Kidney capillary endothelial cell (primary cell): ENCODE measurements at places on chromosomes 7 and 10.

- DNase-seq = no peak
Observed at GRCh38 chr10:30398788-30399187, 35.2 kb upstream of the MAP3K8 start.

- no peak for DNase-seq
Observed at GRCh38 chr7:67021260-67021659, 24.6 kb downstream of the TYW1 start.

DNA sequence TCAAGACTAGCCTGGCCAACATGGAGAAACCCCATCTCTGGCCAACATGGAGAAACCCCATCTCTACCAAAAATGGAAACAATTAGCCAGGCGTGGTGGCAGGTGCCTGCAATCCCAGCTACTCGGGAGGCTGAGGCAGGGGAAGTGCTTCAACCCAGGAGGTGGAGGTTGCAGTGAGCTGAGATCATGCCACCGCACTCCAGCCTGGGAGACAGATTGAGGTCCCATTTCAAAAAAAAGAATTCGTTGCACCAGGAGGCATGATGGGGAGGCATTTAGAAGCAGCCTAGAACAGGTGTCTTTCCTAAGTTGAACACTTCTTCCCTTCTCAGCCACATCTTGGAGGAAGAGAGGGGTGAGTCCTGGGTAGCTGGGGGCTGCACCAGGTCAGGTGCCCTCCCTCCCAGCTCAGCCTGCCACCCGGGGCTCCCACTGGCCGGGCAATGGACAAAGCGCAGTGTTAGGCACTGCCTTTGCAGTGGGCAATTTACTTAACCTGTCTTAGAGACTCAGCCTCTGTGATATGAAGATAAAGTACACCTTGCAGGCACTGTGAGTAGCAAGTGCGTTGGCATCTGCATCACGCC, 726.8 kb downstream of the PARD3 start:
- DNase-seq = no peak

DNA sequence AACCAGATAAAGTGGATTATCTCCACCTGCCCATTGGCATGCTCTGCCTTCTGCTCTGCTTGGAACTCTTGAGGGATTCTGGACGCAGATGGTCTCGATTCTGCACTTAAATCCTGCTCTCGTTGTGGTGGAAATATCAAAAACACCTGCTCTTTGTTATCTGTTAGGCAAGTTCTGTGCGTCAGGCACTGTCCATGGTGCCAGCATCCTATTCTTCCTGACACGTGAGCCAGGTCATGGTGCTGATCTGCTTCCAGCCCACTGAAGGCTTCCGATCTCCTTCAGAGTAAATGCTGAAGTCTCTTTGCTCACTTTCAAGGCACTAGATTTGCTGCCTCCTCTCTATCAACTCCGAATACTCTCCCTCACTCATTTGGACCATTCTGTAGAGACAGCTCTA, 505.6 kb downstream of the HTR7 start:
- no peak for DNase-seq

DNA sequence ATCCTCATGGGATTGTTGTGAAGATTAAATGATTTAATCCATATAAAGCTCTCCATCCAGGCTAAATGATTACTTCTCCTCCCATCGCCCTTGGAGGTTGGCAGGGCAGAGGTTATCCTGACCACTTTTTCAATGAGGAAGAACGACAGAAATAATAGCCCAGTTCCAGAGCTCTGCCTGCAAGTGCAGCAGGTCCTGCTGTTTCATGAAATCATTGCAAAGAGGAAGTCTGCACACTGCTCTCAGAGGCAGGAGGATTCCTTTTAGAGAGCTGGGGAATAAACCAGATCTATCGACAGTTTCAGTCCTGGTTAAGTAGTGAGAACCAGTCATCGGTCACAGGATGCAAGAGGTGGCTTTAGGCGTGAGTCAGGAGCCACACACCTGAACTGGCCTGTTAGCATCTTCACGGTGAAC, 25.0 kb upstream of the CDH23 start:
- DNase-seq = no peak

- no peak for DNase-seq
Observed at GRCh38 chr10:17655009-17655408, 11.1 kb downstream of the STAM start.

- no peak for DNase-seq
Observed at GRCh38 chr7:138979988-138980562, 1.1 kb downstream of the KIAA1549 start.

DNA sequence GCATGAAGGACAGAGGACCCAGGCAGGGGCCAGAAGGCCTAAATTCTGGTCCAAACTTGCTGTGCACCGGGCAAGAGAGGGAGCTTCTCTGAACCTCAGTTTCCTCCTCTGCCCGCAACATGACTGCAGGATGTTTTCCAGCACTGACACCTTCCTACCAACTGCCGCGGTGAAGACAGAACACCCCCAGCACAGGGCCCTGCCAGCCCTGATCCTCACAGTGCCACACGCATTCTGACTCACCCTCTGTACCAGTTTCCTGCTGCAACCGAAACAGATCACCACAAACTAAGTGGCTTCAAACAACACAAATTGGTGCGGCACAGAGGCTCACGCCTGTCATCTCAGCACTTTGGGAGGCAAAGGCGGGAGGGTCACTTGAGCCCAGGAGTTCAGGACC, 18.1 kb downstream of the MAD1L1 start:
- no peak for DNase-seq

DNA sequence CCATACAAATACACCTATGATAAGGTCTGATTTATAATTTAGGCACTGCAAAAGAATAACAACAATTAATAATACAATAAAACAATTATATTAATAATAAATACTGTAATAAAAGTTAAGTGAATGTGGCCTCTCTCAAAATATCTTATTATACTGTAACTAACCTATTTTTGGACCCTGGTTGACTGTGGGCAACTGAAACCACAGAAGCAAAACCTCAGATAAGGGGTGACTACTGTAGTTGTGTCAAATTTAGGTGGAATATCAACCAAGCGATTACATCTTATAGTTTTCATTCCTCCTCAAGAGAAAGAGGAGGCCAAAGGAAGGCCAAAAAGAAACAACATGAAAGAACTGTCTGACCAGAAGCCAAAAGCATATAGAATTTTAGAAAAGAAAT, 103.9 kb downstream of the SKAP2 start:
- DNase-seq = no peak
